ENCODE measurements at places on chromosomes 5 and 9.

DNA sequence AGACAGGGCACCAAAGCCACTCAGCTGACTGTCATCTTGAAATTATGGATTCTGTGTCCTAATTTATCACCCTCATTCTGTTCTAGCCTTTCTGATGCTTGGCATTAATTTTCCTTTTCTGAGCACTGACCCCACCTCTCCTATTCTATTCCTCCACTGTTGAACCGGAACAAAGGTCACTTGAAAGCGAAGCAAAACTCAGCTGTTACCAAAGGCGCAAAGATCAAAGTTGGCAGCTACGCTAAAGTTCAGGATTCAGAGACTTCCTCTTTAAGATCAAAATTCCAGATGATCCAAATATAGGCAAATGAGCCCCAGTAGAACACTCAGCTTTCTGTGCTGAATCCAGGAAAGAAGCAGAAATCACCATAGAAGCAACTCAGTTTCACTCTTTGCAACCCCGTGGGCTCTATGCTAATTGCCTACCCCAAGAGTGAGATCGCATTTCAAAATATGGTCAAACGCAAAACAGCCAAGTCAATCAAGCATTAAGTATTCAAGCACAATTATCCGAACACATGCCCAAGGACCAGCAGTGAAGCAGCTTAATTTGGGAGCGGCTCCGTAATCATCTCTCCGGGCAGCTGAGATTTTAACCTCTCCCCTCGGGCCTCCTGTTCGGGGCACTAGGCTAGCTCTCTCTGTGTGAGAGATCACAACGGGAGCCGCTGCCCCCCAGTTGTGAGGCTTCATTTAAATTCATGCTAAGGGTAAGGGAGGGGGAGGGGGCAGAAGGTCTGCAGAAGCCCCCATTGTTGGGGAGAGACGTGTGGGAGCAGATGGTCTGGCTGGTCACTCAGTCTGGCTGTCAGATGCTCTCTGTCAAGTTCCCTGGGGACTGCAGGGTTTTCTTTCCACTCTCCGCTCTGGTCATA, 288.6 kb downstream of the ELAVL2 start:
- no peak for DNase-seq

DNA sequence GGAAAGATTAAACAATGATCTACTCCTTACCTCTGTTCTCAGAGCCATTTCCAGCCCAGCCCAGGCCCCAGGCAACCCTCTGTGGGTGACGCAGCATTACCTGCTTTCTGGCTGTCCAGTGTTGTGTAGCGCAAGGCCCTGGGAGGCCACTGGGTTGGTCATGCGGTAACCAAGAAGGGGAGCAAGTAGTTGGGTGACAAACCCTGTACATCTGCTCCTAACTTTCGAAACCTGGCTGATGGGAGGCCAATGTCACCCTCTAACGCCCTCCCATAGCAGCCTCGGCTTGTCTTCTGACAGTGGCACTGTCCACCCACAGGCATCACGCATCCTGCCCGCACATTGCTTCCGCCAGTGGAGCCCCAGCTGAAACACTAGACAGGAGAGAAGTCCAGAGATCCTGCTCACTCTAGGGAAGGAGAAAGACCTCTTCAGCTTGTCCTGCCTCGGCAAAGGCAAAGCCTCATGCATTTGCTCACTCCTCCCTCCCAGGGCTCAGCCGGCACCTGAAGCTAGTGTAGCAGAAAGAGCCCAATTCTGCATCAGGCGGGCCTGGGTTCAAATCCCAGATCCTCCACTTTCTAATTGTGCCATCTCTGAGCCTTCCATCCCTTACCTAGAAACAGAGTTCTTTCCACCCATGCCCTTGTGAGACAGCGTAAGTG, 94.6 kb downstream of the ADAMTS2 start:
- DNase-seq: no peak

GRCh38 chr5:125704888-125705287, 718.3 kb upstream of the GRAMD2B start:
- DNase-seq: no peak

DNA sequence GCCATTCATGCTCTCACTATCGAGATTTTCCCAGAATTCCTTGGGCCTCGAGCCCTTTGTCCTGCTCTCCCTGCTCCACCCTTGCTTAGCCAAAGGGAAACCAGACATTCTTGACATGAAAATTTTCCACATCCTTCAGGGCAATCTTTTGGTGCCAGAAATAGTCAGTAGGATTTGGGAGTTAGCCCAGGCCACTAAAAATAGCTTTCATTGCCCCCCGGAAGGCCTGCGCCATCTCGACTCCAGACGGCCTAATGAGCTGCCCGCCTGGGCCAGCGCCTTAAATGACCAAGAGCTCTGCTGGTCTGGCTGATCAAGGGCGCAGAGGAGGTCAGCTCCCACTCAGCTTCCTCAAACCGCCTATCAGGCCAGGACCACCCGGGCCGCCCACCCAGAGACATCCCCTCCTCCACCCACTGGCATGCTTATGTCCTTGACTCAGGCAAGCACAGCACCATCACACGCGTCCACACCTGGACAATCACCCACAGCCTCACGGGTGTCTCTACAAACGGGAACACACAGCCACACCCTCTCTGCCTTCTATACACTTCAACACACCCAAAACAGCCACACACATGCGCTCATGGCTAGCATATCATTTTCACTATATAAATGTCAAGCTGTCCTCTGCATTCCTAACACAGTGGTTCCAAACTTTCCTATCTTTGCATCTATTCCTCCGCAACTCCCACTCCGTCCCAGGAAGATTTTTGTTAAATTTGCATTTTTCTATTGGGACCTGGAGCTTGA, 20.9 kb downstream of the DUSP1 start:
- DNase-seq: no peak
